CD4-positive, alpha-beta T cell treated with Interleukin-6 for 4 hours (primary cell): ENCODE measurements at places on chromosomes 7 and 10.

DNA sequence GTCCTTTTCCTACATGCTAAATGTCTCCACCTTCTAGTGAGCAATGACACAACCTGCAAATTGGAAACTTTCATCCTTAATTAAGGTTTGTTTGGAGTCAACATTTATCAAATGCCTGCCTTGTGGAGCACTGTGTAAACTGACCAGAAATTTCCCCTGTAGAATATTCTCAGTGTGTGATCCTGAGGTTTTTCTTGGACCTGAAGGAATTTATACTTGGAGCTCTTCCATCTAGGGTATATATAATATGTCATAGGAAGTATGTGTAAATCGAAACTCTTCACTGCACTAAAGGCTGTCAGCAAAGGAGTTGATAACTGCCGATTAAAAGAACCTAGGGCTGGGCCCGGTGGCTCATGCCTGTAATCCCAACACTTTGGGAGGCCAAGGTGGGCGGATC lies 152.4 kb downstream of the NSUN6 start:
- no peak for DNase-seq

- DNase-seq: no peak
These were observed 106.7 kb downstream of the GPR26 start for GRCh38 chr10:123772645-123773508.

DNA sequence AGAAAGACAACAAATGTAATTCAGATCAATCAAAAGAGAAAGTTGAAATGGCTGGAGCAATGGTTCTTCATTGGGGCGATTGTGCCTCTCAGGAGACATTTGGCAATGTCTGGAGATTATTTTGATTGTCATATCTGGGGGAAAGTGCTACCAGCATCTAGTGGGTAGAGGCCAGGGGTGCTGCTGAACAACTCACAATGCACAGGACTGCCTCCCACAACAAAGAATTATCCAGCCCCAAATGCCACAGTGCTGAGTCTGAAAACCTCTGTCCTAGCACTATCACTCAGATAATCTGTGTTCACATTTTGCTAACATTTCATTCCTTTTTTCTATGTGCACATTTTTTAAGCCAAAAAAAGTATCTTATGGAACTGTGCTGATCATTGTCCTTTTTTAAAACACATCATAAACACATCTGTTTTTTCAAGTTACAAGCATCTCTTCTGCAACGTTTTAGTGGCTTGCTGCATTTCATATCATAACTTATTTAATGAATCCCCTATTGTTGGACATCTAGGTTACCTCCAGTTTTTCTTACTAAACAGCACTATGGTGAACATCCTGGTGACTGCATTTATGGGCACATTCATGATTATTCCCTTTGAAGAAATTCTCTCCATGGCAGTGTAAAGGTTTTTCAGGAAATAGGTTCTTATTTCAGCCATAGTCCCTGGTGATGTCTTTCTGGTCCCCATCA lies 114.2 kb downstream of the C10orf105 start:
- no peak for DNase-seq

DNA sequence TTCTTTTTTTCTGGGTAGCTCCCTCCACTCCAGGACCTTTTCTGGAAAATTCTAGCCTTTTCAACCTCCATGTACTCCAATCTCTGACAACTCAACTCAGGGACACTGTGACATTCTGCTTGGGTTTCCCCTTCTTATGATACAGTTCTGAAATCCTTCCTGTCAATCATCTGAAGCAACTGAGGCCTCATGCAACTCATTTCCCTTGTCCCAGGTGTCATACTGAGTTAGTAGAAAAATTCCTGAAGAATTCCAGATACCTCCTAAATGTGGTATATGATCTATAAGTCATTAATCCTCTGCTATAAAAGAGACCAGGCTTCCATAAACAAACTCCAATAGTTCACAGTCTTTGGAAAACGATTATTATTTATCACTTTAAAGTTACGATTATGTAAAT lies 43.0 kb upstream of the MYO3A start:
- DNase-seq: no peak

DNA sequence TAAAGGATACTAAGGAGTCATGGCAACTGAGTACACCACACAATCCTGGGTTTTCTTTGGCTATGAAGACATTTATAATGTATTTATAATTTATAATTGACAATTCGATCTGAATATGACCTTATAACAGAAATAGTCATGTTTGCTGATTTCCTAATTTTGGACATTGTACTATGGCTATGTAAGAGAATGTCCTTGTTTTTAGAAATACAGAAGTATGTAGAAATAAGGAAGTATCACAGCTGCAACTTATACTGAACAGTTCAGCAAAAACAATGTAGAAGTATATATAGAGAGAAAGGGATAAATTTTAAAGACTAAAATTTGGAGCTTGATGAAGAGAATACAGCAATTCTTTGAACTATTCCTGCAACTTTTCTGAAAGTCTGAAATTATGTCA lies 32.6 kb downstream of the PRLHR start:
- no peak for DNase-seq

- no peak for DNase-seq
These were observed 2.1 kb downstream of the GRM3 start for GRCh38 chr7:86645676-86646276.

GRCh38 chr7:36691983-36692382 lies 32.3 kb downstream of the AOAH start:
- no peak for DNase-seq

DNA sequence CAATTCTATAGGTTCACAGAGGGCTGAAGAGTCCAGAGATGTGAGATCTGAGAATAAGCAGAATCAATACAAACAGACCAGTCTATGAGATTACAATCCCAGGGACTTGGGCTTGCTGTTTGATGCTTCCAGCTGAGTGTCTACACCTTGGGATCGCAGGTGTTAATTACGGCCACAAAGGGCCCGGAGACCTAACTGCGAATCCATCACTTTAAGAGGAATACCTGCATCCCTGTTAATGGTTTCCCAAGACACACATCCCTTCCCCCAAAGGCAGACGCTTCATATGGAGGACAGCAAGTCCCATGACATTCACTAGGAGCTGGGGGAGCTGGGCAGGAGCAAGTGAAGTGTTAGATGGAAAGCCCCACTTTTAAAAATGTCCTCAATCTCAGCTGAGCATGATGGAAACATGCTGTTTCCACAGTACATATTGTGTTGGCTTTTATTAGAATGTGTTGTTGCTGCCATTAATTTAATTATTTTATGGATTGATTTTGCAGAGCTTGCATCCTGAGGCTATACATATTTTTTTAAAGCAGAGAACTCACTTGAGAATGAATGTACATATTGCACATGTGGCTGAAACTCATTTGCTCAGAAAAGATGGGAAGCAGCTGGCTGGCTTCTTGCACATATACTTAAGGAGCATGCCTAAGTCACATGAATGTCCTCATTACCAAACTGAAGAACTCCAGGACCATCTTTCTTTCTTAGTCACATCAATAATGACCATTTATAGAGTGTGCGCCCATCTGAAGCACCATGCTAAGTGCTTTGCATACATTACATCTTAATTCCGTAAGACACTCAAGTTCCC lies 151.3 kb downstream of the NEBL start:
- no peak for DNase-seq

- no peak for DNase-seq
These were observed 54.8 kb downstream of the MINDY3 start for GRCh38 chr10:15805395-15806058.

DNA sequence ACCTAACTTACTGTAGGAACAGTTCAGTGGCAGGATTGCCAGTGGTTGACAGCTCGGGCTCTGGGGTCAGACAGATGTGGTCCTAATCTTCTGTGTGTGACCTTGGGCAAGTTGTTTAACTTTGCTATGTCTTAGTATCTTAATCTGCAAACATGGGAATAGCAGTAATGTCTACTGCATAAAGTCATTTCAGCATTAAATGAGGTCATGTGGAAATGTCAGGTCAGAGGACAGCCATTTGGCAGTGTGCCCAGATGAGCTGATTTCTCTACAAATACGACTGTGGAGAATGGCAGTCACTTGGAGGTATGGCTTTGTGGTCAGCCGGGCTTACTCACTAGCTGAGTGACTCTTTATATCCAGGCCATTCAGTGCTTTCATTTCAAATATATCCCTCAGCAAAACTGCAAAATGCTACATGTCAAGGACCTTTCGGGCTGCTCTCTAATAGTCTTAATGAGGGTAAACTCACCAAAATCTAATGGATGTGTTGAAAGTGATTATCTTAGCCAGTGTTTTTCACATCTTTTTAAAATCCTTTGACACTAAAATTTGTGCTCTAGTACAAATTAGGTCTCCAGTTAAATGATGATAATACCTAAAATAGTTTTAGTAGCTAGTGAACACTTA lies 171.4 kb downstream of the ST7 start:
- DNase-seq: peak; percentile 48

DNA sequence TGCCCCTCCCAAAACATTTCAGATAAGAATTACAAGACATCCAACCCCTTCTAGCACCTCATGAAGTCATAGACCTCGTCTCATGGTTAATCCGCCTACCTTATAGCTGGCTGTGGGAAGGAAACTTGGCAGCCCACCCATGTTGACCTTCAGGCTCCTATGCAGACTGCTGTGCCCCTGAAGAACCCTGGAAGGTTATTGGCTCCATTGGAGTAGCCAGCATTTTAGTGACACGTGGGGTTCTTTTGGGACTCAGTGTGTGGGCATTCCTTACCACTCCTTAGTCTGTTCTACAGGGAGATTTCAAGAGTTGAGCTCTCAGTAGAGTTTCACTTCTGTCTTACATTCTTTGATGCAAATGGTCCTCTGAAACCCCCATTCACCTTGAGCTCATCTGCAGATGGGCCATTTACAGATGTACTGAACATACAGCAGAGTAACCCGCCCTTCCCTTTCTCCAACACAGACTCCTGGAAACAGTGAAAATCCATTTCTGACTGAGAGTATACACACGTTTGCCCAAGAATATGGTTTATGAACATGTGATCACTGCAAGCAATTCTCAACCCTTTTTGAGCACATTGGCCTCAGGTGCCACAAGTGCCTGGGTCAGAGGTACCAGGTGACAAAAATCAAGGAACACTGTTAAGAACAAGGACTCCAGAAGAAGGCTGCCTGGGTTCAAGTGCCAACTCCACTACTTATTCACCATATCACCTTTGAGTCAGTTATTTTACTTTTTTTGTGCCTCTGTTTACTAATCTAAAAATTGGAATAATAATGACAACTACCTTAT lies 54.0 kb upstream of the HECW1 start:
- DNase-seq: no peak

DNA sequence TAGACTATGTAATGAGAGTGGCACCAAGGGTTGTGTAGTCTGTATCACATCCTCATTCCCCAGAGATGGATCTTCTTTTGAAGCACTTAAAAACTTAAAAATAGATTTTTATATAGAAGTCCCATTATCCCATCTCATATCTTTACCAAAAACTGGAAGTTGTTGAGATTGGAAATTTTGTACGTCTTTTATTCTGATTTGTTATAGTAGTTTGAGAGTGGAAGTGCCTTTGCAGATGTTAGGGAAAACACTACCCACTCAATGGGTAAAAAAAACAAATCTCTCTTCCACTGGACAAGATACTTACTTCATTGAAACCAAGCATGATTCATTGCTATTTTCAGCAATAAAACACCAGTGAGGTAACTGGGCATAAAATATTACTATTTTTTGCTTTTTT lies 184.4 kb downstream of the MACC1 start:
- no peak for DNase-seq

DNA sequence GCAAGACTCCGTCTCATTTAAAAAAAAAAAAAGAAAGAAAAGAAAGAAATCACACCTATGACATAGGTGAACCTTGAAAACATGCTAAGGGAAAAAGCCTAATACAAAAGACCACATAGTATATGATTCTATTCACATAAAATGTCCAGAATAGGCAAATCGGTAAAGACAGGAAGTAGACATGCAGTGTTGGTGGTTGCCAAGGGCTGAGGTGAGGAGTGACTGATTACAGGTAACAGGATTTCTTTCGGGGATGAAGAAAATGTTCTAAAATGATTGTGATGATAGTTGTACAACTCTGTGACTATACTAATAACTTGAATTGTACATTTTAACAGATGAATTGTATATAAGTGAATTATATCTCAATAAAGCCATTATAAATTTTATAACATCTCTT lies 3.3 kb downstream of the XPNPEP1 start:
- peak; percentile 47 for DNase-seq

GRCh38 chr7:22082553-22082885 lies 136.8 kb upstream of the CDCA7L start:
- DNase-seq: no peak

- DNase-seq: peak; percentile 5
These were observed 18.4 kb upstream of the SORCS3 start for GRCh38 chr10:104622598-104623209.

GRCh38 chr7:2040893-2041270 lies 191.9 kb downstream of the MAD1L1 start:
- peak; percentile 22 for DNase-seq

GRCh38 chr10:5915451-5915850 lies 25.4 kb downstream of the FBH1 start:
- no peak for DNase-seq

- DNase-seq: no peak
These were observed 199.3 kb upstream of the PLXDC2 start for GRCh38 chr10:19616966-19617365.

DNA sequence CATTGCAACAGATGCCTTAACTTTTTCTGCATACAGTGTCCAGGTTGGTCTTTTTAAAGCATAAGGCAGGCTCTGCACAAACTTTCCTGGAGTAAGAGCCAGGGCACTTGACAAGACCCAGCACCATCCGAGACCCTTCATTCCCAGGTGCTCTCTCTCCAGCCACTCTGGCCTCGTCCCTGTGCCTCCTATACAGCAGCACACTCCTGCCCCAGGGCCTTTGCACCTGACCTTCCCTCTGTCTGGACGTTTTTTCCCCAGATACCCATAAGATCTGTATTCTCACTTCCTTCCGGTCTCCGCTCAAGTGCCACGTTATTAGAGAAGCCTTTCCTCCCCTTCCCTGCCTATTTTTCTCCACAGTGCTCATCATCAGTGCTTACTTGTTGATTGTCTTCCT lies 25.6 kb downstream of the PYROXD2 start:
- DNase-seq: no peak

- DNase-seq: no peak
These were observed 172.0 kb downstream of the PLXNA4 start for GRCh38 chr7:132404261-132404660.

- DNase-seq: no peak
These were observed 219.3 kb downstream of the WDR11 start for GRCh38 chr10:121070275-121071070.

GRCh38 chr7:2971914-2972834 lies 71.5 kb downstream of the CARD11 start:
- DNase-seq: no peak

GRCh38 chr7:2072042-2072441 lies 160.7 kb downstream of the MAD1L1 start:
- DNase-seq: no peak

- DNase-seq: no peak
These were observed 49.1 kb downstream of the DOCK4 start for GRCh38 chr7:112157072-112157471.

GRCh38 chr10:91974960-91975359 lies 51.4 kb downstream of the BTAF1 start:
- DNase-seq: no peak

- no peak for DNase-seq
These were observed 52.8 kb upstream of the FIGNL1 start for GRCh38 chr7:50502947-50503346.
